ENCODE measurements at places on chromosomes 1 and 21.
A peak's percentile ranks its signal among the peaks of the same experiment; 100 is the strongest.

GRCh38 chr21:45102391-45102932 is 28.1 kb downstream of the ADARB1 start:
- no peak for DNase-seq

DNA sequence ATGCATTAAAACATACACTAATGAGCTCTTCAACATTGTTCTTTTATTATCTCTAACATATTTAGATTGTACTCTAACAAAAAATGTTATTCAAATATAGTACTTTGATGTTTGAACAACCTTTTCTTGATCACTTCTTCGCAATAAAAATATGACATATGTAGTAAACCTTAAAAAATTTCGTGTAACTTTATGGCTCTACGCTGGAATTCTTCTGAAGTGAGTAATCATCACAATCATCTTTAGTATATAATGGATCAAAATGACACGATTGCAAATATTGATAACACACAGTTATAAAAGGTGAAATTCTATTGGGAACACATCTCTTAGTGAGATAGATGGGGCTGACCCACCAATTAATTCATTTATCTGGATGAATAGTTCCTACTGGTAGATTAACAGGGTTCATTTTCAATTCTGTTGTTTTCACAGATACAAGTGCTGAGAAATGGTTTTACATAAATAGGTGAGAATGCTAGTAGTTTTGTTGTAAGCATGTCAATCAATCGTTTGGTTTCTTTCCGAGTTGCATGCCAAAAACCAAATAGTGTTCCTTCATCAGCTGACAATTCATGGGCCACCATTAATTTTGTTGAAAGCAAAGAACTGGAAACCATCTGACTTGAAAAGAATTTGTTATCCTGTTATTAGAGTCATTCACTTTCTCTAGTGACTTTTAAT is 1.5 kb upstream of the ZMPSTE24 start:
- no peak for DNase-seq

- DNase-seq: no peak
These were observed 25.8 kb upstream of the EVA1B start for GRCh38 chr1:36349241-36349671.

DNA sequence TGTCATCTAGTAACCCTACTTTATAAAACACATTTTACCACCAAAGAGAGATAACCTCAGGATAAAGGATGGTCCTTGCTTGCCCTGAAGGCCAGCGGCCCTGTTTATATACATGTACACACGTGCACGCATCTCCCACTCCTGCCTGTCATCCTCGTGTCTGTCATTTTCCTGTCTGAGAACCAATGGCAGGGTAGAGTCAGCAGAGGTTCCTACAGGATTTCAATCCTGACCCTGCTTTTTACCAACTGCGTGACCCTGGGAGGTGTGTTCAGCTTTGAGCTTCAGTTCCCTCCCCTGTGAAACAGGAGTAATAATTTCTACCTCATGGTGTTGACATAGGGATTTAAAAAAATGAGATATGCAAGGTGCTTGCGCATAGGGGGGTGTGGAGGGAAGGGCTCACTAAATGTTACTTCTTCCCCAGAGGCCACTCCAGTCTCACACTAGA is 12.3 kb upstream of the RASSF5 start:
- DNase-seq: no peak

DNA sequence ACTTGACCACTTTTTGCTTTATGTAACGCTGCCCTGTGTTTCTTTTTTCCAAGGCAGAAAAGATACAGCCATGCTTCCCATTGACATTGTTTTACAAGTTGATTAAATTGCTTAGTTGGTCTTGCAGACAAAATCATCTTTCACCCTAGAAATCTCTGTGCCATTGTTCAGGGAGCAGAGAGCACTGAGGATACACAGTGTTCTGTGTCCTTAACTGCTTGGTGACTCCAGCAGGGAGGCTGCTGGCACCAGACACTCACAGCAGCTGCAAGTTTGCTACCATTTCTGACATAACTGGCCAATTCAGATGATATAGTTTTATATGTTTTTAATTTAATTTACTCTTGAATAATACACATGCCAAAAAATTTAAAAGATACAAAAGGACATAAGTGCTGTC is 118.7 kb downstream of the RGS2 start:
- no peak for DNase-seq

GRCh38 chr1:206657751-206658150 is 22.4 kb downstream of the DYRK3 start:
- no peak for DNase-seq

GRCh38 chr1:92662048-92662447 is 122.9 kb downstream of the EVI5 start:
- DNase-seq: no peak

- DNase-seq: peak; percentile 96
These were observed 20.4 kb upstream of the TARBP1 start for GRCh38 chr1:234499119-234499942.

- no peak for DNase-seq
These were observed 77.5 kb upstream of the KCNK2 start for GRCh38 chr1:215005078-215005477.

- DNase-seq: peak; percentile 77
These were observed 204.3 kb downstream of the KCNJ6 start for GRCh38 chr21:37711836-37712568.

DNA sequence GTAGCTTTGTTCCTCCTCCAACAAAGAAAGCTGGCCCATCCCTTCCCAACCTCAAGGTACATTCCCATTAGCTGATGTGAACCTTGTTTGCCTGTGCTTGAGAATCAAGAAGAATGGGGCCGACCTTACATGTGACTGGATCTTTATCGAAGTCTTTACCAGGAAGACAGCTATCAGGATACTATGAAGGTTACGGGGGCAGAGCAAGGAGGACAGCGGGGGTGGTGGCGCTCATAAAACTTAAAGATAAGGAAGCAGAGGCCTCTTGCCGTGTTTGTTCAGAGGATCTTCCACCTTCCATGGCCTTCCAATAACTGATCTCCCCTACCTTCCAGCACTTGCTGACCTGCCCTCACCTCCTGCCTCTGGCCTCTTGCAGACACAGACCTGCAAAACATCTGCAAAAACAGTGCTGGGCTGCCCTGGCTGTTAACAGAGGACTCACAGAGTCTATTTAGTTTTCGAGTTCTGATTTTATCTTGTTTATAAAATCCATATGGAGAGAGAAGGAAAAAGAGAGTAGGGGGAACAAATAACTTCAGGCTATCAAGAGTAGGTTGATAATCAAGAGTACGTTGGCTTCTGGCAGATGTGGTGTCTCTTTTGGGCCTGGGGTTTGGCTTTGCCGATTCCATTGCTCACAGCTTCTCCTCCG is 198.0 kb downstream of the HUNK start:
- no peak for DNase-seq

DNA sequence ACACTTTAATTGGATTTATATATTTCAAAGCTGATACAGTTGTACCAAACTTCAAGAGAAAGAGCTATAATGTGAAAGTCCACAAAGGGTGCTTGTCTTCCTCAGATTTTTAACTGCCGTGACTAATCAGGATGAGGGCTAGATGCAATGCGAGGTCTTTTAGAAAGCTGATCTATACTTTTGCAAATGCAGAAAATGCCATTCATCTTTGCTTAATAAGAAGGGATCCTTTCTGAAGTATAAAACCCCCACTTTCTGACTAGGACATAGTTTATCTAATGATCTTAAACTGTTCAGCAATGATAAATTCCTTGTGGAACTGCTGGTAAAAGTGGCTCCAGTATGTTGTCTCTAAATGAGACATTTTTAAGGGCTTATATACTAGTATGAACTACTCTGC is 102.7 kb upstream of the NGF start:
- DNase-seq: no peak

DNA sequence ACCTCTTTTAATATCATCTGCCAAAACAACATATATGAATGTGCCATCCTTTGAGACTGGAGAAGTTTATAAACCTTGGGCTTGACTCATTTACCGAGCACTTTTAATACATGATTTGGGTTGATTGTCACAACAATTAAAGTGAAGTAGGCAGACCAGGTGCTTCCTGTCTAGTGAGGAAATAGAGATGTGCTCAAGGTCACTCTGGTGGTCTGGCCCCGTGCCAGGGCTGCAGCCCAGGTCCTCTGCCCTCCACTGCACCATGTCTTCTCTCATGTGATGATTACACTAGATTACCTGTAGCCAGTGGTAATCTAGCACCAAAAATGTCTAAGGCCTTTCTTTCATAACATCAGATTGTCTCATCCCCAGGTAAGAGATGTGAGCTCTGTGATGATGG is 61.8 kb upstream of the LAMC2 start:
- DNase-seq: no peak
